ENCODE measurements at places on chromosomes 1 and 21. TPM values are rescaled to one million over a fixed set of nuclear protein-coding genes. Genes with fewer than 3 reads are reported as not detected.

DNA sequence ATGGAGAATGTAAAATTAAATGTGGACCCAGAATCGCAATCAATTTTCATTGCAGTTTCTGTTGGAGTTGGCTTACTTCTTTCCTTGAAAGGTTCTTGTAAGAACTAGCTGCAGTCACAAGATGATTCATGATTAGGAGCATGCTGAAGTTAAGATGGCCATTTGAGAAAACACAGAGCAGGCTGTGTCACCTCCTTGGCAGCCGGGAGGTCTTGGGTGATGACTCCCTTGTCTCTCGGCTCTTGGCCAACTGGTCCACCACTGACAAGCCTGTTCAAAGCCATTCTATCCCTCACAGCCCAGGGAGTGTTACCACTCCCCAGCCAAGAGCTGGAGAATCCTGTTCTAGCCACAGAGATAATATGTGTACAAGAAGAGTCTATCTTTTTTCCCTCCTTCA lies 40.6 kb downstream of the OPTC start:
- peak; percentile 98 for DNase-seq

DNA sequence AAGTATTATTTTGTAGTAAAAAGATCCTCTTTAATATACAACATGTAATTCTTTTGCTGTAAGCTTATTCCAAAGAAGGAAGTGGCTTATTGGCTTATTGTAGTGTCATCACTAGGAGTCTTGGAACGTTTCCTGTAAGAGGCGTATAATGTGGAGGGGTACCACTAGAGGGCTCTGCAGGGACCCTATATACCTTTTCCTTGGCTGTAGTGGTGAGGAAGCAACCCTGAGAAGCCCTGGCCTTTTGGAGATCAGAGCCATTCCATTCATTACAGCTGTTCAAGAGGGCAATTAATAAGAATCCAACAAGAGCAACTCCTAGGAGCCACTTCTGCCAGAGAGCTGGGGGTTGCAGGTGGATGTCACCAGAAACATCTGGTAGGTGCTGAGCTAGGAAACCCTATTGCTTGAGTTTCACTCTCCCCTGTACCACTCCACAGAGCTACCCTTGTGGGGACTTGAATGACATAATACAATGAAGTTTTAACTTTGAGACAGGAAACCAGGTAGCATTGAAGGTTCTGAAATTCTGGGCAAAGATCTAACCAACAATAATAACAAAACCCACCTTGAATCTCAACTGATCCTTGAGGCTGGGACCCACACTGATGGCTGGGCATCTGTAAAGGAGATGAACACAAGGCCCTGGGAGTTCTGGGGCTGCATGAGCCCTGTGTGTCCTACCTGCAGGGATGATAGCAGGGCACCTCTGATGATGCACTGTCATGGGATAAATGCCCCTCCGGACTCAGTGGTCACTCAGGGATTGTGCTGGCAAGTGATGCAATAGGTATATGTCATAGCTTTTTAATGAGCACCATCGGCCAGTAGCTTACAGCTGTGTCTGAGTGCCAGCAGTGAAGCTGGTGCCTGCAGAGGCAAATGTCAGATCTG lies 160.2 kb upstream of the COA6 start:
- peak; percentile 53 for DNase-seq

DNA sequence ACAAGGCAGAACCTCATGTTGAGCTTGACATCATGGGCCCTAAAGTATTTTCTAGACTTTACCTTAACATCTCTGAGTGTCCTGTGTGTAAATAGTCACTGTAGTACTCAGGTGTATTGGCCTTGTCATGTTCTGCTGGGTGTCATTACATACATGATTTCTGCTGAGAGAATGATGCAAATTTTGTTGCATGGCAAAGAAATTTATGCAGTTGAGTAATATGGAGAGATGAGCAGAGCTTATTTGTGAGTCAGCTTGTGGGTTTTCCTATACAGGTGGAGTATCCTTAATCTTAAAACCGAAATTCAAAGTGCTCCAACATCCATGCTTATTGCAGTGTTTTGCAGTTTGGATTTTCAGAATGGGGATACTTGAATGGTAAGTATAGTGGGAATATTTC lies 36.6 kb downstream of the RGL1 start:
- DNase-seq = peak; percentile 43

DNA sequence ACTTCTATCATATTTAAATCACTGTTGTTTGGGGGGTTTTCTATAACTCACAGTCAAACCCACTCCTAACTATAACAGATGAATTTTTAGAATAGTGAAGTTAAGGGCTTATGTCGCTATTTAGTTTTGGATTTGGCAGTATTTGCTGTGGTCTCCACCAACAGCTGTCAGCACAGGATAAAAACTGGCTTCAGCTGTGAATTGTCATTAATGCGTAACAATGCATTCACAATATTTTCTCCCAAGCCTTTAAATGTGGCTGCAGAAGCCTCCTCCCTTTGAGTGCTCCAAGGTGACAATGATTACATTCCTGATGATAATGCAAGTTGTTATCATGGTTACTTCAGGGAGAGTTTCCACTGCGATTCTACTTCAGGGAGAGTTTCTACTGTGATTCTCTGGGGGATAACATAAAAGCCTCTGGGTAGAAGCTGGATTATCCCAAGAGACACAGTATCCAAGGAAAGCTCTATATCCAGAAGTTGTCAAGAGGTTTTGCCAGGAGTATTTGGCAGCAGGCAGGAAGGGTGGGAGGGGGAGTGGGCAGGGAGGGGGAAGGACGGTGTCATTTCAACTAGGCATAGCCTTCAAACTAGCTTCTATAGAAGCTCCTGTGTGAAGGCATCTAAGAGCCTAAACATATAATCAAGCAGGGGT lies 14.9 kb upstream of the SMIM12 start:
- DNase-seq = no peak

GRCh38 chr1:98277118-98277517 lies 356.3 kb upstream of the DPYD start:
- DNase-seq = peak; percentile 45

DNA sequence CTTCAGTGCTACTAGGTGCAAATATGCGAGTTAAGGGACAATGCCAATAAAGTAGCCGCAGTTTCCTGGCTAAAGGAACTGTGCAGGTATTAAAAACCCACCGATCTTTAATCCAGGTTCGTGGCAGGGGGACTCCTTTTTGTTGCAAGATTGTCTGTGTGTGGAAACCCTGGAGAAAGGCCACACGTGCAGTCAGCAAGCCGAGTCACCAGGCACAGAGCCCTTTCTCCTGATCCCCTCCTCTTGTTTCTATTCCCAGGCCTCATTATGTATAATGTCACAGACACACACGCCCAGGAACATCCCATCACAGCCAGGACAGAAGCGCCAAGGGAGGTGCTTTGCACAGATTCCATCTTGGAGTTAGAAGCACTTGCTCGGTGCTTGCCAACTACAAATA lies 528.9 kb downstream of the KIF26B start:
- DNase-seq = no peak

DNA sequence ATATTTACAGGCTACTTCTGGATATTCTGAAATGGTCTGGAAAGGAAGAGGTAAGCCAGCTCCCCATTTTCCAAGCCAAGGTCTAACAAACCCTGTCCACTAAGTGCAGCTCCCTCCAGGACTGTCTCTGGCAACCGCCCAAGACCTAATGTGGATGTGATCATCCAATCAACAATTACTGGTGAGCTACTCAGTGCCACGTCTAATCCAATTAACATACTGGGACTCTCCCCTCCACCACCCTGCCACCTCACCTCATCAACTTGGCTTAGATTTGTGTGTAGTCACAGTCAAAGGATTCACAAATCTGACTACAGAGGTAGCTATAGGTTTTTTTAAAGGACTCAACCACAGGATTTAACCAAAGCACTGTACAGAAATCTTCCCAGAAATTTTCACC lies 25.4 kb upstream of the S100A7 start:
- peak; percentile 55 for DNase-seq

- DNase-seq = no peak
These were observed 138.8 kb upstream of the HMGB4 start for GRCh38 chr1:33725037-33725436.

- no peak for DNase-seq
These were observed 8.5 kb downstream of the TGFB2 start for GRCh38 chr1:218353656-218354055.

DNA sequence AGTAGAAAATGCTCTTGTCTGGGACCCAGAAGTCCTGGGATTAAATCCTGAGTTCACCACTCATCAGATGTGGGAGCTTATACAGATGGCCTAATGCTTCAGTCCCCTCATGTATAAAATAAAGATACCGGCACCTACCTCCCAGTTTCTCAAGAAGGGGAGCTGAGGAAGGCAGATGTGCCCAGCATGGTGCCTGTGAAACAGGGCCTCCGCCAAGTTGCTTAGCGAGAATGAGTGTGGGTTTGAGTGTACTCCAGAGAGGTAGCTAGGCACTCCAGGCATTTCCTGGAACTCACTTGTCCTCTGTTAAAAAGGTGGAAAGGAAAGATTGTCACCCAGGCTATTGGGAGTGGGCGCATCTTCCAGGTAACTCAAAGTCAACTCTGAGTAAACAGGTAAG lies 37.8 kb downstream of the IER5 start:
- no peak for DNase-seq

- DNase-seq = no peak
These were observed 41.0 kb upstream of the HAO2 start for GRCh38 chr1:119327450-119328155.

DNA sequence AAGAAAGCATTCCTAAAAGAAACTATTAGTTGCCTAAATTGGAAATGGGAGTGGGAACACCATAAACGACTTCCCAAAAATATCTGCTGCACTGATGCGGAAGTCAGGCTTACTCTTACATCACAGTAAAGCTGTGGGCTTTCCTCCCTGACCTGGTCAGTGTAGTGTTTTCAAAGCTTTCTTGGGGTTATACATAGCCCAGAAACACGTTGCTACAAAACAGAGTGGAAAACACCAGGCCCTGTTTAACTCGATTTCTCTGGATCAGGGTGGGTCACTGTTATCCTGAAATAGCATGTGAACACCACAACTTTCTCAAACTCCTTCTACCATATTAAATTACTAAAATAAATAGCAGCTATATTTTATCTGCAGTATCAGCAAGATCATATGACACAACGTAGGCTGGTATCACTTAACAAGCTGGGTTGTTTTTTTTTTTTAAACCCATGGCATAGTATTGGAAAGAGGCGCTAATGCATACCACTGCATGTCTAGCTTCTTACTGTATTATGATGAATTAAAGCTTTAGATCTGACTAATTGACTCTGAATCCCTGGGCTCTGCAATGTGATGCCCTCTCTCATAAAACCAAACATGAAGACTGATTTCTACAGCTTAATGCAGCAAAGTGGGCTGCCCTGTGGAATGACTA lies 184.6 kb downstream of the TGFB2 start:
- no peak for DNase-seq

DNA sequence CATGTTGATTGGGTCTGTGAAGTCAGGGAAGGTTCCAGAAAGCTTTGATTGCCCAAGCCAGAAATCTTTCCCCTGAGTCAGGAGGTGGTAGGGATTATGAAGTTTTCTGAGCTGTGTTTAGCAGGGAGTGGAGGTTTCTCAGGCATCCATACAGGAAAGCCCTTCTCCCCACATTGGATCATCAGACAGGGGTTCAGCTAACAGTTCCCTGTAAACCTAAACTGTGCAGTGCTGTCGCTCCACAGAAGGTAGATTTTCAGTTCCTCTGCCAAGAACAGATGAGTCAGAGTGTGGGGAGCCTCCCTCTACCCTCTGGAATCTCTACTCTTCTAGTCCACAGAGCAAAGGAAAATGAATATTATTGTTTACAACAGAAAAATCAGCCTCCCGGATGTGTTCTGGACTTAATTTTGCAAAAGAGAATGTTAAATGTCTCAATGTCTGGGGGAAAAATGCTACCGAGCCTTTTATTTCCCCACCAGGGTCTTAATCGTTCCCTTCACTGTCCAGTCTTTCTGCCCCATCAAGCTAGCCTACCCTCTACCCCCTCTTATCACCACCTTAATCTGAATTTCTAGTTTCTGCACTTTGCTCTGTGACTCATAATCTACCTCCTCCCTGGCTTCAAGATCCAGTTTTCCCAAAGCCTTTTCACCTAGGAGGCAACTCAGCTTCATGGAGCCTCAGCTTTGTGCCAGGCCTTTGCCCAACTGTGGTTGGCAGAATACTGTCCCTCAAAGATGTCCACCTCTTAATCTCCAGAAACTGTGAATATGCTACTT lies 355.6 kb downstream of the PRDM2 start:
- DNase-seq = no peak

- no peak for DNase-seq
These were observed 237.5 kb downstream of the TTLL7 start for GRCh38 chr1:83761167-83762038.

DNA sequence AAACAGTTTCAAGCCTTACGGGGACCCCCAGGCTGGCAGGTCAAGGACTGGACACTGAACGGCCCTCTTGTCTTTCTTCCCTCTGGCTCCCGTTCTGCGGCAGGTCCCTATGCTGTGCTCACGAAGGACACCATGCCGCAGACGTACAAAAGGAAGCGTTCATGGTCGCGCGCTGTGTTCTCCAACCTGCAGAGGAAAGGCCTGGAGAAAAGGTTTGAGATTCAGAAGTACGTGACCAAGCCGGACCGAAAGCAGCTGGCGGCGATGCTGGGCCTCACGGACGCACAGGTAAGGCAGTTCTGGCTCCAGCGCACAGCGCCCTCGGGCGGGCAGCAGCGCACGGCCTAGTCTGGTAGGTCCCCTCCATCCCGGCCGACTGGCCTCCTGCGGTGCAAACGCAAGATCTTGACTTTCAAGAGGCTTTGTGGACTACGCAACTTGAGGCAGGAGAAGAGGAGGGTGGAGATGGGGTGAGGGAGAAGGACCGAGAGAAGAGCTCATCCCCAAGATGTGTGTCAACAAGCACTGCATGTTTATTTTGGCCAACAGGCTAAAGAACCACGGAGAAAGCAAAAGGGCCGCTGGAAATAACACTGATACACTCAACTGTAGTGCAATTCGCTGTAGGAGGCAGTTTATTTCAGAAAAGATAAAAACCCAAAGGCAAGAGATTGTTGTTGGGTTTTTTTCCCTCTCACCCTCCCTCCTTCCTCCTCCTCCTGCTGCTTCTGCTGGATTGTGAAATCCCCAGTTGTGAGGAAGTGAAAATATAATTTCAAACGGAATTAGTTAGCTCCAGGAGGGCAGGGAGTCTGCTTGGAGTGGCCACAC lies 3.0 kb downstream of the HLX start:
- DNase-seq = no peak

GRCh38 chr1:98920441-98921110 lies 84.1 kb downstream of the PLPPR5 start:
- peak; percentile 75 for DNase-seq

GRCh38 chr1:238582816-238583215 lies 692.1 kb upstream of the ZP4 start:
- peak; percentile 34 for DNase-seq

The S100A2 gene
- 8,173 TPM for total RNA-seq

The ELF3 gene
- total RNA-seq = 10.3 TPM

The PTPN7 gene
- not detected for total RNA-seq

The TTC34 gene
- total RNA-seq = 0.17 TPM

The LGR6 gene
- total RNA-seq = 0.50 TPM

The NUDT4B gene
- total RNA-seq = not detected

The NCMAP gene
- not detected for total RNA-seq
